ENCODE measurements at places on chromosomes 13 and 19. TPM values are rescaled to one million over a fixed set of nuclear protein-coding genes. Genes with fewer than 3 reads are reported as not detected.

The CA11 gene
- 3.2 TPM for total RNA-seq

The RASAL3 gene
- 18.1 TPM for total RNA-seq

The OVOL3 gene
- not detected for total RNA-seq

The CEACAM7 gene
- not detected for total RNA-seq

The BST2 gene
- 111 TPM for total RNA-seq

The IGFL2 gene
- total RNA-seq = not detected

The TGFBR3L gene
- total RNA-seq = 0.76 TPM

The ZNF544 gene
- 46.6 TPM for total RNA-seq

The CEACAM4 gene
- not detected for total RNA-seq

The ZBTB45 gene
- 15.4 TPM for total RNA-seq

The FGF9 gene
- not detected for total RNA-seq

The SPACA4 gene
- not detected for total RNA-seq

The HSPB6 gene
- total RNA-seq = 1.8 TPM

The EXOSC5 gene
- total RNA-seq = 17.0 TPM

The PSG6 gene
- total RNA-seq = not detected

The NEK3 gene
- 19.0 TPM for total RNA-seq

The ZNF547 gene
- total RNA-seq = 2.3 TPM

The TSSK6 gene
- total RNA-seq = 0.92 TPM

The HRC gene
- total RNA-seq = not detected

The TNFSF11 gene
- 0.29 TPM for total RNA-seq

The ANGPTL4 gene
- total RNA-seq = 124 TPM

The ATP4A gene
- not detected for total RNA-seq

The NR2F6 gene
- 68.1 TPM for total RNA-seq

The SIGLEC14 gene
- 0.44 TPM for total RNA-seq

All from glomerular endothelial cell (primary cell).